ENCODE measurements at places on chromosomes 7 and 10.

DNA sequence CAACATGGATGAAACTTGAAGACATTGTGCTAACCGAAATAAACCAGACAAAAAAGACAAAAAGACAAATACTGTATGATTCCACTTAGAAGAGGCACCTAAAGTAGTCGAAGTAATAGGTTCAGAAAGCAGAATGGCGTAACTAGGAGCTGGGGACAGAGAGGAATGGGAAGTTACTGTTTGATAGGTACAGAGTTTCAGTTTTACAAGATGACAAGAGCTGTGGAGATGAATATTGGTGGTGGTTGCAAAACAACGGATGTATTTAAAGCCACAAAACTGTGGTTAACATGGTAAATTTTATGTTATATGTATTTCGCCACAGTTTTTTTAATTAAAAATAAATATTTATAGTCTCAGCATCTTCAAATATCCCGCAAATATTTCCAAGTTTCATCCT is 64.1 kb upstream of the DIP2C start:
- no peak for DNase-seq

- DNase-seq: no peak
Measured at GRCh38 chr7:39073432-39073831, 95.7 kb downstream of the POU6F2 start.

GRCh38 chr10:71596759-71597158 is 122.8 kb downstream of the C10orf105 start:
- no peak for DNase-seq

- peak; percentile 21 for DNase-seq
Measured at GRCh38 chr7:151520419-151521261, 945 bp upstream of the RHEB start.

DNA sequence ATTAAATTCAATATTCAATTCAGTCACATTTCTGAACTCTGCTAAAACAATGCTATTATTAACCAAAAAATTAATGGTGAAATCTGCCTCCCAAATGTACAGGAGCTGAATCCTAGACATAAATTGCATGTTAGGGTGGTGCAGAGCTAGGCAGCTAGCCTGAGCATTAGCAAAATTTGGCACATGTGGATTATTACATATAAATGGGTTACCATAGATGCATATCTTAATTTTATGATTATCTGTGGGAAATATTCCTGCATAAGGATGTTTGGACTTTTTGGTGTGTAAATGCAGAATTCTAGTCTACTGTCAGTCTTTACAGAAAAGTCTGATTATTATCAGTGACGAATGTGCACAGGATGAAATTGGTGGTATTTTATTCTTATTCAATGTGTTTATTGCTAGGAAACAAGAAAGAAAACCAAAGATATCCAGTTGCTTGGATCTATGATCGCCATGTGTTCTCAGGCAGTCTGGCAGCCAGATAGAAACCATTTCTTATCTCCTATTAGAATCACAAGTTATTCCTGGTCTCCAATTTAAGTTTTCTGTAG is 150.7 kb downstream of the POU6F2 start:
- no peak for DNase-seq
